ENCODE measurements at places on chromosomes 13 and 19.
A peak's percentile ranks its signal among the peaks of the same experiment; 100 is the strongest.

GRCh38 chr13:99357131-99357596 is 50.0 kb upstream of the GPR183 start:
- no peaks in the 10 kb centered on the region for H3K36me3 ChIP-seq
- no peak for DNase-seq
- no peak overlapping the region for H3K4me3 ChIP-seq
- H3K4me1 ChIP-seq = no peaks in the 10 kb centered on the region
- H3K27ac ChIP-seq = no peak overlapping the region
- H3K27me3 ChIP-seq = no peaks in the 10 kb centered on the region

- no peak for DNase-seq
- H3K4me1 ChIP-seq = peaks cover 4% of the 10 kb centered on the region
- H3K27me3 ChIP-seq = no peaks in the 10 kb centered on the region
- peak within 1 kb of the TSS; percentile 51 for H3K27ac ChIP-seq
- H3K36me3 ChIP-seq = peaks cover 21% of the 10 kb centered on the region
Measured at GRCh38 chr19:45079063-45079910, at the start of gene GEMIN7. GEMIN7 (plus strand) TSS chr19:45079260; CDS start chr19:45090115, 10,855 bp downstream.

DNA sequence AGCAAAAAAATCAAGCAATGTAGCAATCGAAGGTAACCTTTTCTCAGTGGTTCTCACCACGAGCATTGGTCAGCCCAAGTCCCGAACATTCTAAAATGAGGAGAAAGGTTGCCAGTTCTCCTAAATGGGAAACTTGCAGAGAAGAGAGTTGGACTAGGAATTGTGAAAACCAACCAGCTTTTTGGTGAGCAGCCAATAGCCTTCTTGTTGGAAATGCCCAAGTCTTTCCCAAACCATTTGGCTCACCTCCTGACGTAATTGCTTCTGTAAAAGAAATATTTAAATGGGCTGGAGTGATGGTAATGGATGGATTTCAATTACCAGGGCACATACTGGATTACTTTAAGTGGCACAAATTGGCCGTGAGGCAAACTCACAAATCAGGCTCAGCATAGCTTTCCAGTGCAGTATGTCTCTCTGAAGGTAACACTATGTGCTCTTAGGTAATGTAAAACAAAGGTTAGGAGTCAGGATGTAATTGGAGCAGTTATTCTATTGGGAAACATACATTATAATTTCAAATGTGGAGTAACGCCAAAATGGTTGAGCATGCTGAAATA is 423.2 kb downstream of the KLF5 start:
- no peak overlapping the region for H3K4me3 ChIP-seq
- H3K27ac ChIP-seq = no peak overlapping the region
- no peaks in the 10 kb centered on the region for H3K27me3 ChIP-seq
- H3K4me1 ChIP-seq = no peaks in the 10 kb centered on the region
- DNase-seq = no peak

GRCh38 chr13:101711307-101712025 is 259.0 kb downstream of the ITGBL1 start:
- H3K4me1 ChIP-seq = peaks cover 7% of the 10 kb centered on the region
- no peak overlapping the region for H3K4me3 ChIP-seq
- H3K27me3 ChIP-seq = no peaks in the 10 kb centered on the region
- no peak for DNase-seq
- no peaks in the 10 kb centered on the region for H3K36me3 ChIP-seq

- peaks cover 9% of the 10 kb centered on the region for H3K4me1 ChIP-seq
- DNase-seq = peak; percentile 65
- H3K36me3 ChIP-seq = peaks cover 57% of the 10 kb centered on the region
- no peak overlapping the region for H3K27ac ChIP-seq
- H3K27me3 ChIP-seq = no peaks in the 10 kb centered on the region
Measured at GRCh38 chr19:38729653-38730469, 14.4 kb downstream of the CAPN12 start.

DNA sequence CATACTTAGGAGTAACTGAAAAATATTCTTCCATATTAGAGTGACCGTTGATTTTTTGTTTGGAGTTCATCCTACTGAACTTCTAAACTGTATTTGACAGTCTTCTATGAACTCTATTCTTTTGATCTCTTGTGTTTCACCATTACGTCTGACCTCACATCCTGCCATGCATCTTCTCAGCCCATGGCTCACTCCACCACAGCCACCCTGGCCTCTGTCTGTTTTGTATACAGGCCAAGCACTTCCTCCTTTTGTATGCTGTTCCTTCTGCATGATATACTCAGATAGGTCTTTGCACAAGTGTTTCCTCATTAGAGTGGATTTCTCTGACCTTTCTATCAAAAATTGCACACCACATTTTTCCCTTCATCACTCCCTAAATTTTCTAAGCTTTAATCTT is 119.9 kb downstream of the MAB21L1 start:
- H3K36me3 ChIP-seq = no peaks in the 10 kb centered on the region
- no peaks in the 10 kb centered on the region for H3K27me3 ChIP-seq
- no peak for DNase-seq
- no peak overlapping the region for H3K4me3 ChIP-seq

GRCh38 chr19:32750441-32751055 is 31.0 kb downstream of the TDRD12 start:
- no peak overlapping the region for H3K4me3 ChIP-seq
- H3K36me3 ChIP-seq = no peaks in the 10 kb centered on the region
- no peaks in the 10 kb centered on the region for H3K27me3 ChIP-seq
- H3K4me1 ChIP-seq = no peaks in the 10 kb centered on the region
- DNase-seq = no peak
- H3K27ac ChIP-seq = no peak overlapping the region

GRCh38 chr13:37065890-37066526 is 6.5 kb upstream of the SUPT20H start:
- no peaks in the 10 kb centered on the region for H3K36me3 ChIP-seq
- no peak overlapping the region for H3K27ac ChIP-seq
- DNase-seq = no peak
- H3K4me3 ChIP-seq = no peak overlapping the region
- H3K27me3 ChIP-seq = no peaks in the 10 kb centered on the region
- no peaks in the 10 kb centered on the region for H3K4me1 ChIP-seq

GRCh38 chr19:18928018-18928805 is 8.7 kb downstream of the DDX49 start:
- H3K4me1 ChIP-seq = no peaks in the 10 kb centered on the region
- H3K27ac ChIP-seq = no peak overlapping the region
- no peaks in the 10 kb centered on the region for H3K27me3 ChIP-seq

DNA sequence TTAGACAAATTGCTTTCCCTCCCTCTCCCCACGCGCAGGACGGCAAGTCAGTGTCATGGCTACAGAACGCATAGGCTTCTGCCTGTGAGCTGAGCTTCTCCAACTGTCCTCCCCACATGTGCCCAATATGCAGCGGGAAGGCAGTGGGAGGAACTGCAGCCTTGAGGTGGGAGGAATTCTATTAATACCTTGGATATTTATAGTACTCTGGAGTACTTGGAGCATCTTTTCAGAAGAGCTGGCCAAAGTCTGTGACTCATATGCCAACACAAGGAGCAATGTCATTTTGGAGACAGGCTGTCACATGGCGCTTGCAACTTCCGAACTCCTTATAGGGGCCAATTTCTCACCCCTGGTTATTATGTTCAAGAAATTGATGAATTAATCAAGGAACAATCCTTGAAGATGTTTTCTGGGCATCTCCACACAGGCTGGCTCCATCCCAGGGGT is 245.0 kb upstream of the SERP2 start:
- H3K4me3 ChIP-seq = no peak overlapping the region
- H3K36me3 ChIP-seq = no peaks in the 10 kb centered on the region
- no peak overlapping the region for H3K27ac ChIP-seq
- no peak for DNase-seq
- H3K4me1 ChIP-seq = peaks cover 7% of the 10 kb centered on the region
- no peaks in the 10 kb centered on the region for H3K27me3 ChIP-seq

- H3K27me3 ChIP-seq = no peaks in the 10 kb centered on the region
- peak overlapping the region; percentile 88 for H3K27ac ChIP-seq
- H3K4me1 ChIP-seq = peaks cover 20% of the 10 kb centered on the region
- no peak for DNase-seq
- no peaks in the 10 kb centered on the region for H3K36me3 ChIP-seq
Measured at GRCh38 chr19:7831452-7831851, 1.4 kb downstream of the EVI5L start.

GRCh38 chr19:47652285-47652684 is 43.4 kb downstream of the BICRA start:
- no peak overlapping the region for H3K4me3 ChIP-seq
- no peak for DNase-seq
- no peaks in the 10 kb centered on the region for H3K27me3 ChIP-seq
- no peak overlapping the region for H3K27ac ChIP-seq
- H3K4me1 ChIP-seq = peaks cover 11% of the 10 kb centered on the region
- no peaks in the 10 kb centered on the region for H3K36me3 ChIP-seq

GRCh38 chr13:46595136-46595884 is 42.3 kb downstream of the LRCH1 start:
- peaks cover 34% of the 10 kb centered on the region for H3K4me1 ChIP-seq
- H3K27me3 ChIP-seq = no peaks in the 10 kb centered on the region
- H3K27ac ChIP-seq = peak overlapping the region; percentile 77
- H3K36me3 ChIP-seq = no peaks in the 10 kb centered on the region

GRCh38 chr19:2840794-2841791 is at the start of gene ZNF555:
ZNF555 (plus strand) TSS chr19:2841475; CDS start chr19:2841573, 98 bp downstream.
- H3K36me3 ChIP-seq = peaks cover 7% of the 10 kb centered on the region
- H3K4me1 ChIP-seq = no peaks in the 10 kb centered on the region
- DNase-seq = peak; percentile 98

- H3K27ac ChIP-seq = no peak overlapping the region
- DNase-seq = no peak
- H3K27me3 ChIP-seq = no peaks in the 10 kb centered on the region
- H3K4me1 ChIP-seq = no peaks in the 10 kb centered on the region
Measured at GRCh38 chr13:94858856-94859255, 146.5 kb upstream of the SOX21 start.

DNA sequence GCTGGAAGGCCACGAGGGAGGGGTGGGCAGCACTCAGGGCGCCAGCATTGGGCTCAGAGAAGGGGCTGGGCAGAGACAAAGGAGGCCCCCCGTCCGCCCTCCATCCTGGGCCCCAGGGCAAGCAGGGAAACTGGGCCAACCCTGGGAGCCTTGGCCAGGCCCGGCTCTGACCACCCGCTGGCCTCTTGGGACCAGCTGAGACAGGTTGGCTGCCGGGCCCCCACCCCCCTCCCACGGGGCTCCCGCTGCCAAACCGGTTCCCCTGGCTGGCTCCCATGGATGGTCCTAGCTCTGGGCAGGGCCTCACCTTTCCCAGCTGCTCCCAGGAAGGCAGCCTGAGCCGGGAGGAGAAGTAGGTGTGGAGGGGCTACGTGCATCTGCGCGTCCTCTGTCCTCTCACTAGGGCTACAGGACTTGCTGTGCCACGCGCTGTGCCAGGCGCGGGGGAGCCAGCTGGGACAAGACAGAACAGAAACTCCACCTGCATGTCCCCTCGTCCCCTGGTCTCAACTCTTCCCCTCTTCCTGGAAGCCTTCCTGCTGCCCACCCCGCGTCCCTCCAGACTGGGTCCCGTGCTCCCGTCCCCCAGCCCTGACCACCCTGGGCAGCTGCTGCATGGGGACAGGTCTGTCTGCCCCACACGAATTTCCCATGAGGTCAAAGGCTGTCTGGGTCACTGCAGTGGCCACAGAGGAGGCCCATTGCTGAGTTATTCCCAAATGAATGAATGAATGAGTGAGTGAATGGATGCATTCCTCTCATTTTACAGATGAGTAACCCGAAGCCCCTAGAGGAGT is 29.1 kb upstream of the NCCRP1 start:
- no peak overlapping the region for H3K4me3 ChIP-seq
- peaks cover 17% of the 10 kb centered on the region for H3K4me1 ChIP-seq
- DNase-seq = peak; percentile 82

- H3K36me3 ChIP-seq = no peaks in the 10 kb centered on the region
- no peak overlapping the region for H3K27ac ChIP-seq
- H3K27me3 ChIP-seq = no peaks in the 10 kb centered on the region
- DNase-seq = no peak
Measured at GRCh38 chr13:96781141-96781540, 213.1 kb downstream of the OXGR1 start.

DNA sequence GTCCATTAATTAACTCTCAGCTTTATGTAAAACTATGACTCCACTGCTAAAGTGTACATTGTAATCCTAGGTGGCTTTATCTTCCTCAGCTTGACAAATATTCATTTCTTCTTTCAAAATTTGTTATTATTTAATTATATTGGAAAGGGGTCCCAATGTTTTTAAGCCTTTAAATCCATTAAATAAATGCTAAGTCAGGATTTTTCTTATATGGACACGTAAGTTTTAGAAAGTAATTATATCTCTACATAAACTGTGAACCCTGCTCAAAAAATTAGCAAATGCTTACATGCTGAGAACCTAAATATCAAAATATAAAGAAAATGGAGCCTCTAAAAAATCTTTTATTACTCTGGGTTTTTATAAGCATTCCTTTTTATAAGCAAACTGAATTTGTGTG is 78.2 kb upstream of the MIR17HG start:
- no peak overlapping the region for H3K27ac ChIP-seq
- no peaks in the 10 kb centered on the region for H3K36me3 ChIP-seq
- no peak for DNase-seq
- no peaks in the 10 kb centered on the region for H3K27me3 ChIP-seq
- no peaks in the 10 kb centered on the region for H3K4me1 ChIP-seq

- no peaks in the 10 kb centered on the region for H3K4me1 ChIP-seq
- no peak overlapping the region for H3K27ac ChIP-seq
- H3K27me3 ChIP-seq = no peaks in the 10 kb centered on the region
- DNase-seq = peak; percentile 51
- no peaks in the 10 kb centered on the region for H3K36me3 ChIP-seq
Measured at GRCh38 chr13:35987572-35988513, 143.3 kb downstream of the DCLK1 start.

GRCh38 chr13:23289917-23290357 is 109.2 kb downstream of the SGCG start:
- DNase-seq = peak; percentile 73
- H3K36me3 ChIP-seq = no peaks in the 10 kb centered on the region
- no peaks in the 10 kb centered on the region for H3K27me3 ChIP-seq
- peaks cover 4% of the 10 kb centered on the region for H3K4me1 ChIP-seq
- H3K27ac ChIP-seq = peak overlapping the region; percentile 71

- no peaks in the 10 kb centered on the region for H3K4me1 ChIP-seq
- peaks cover 28% of the 10 kb centered on the region for H3K36me3 ChIP-seq
- no peak for DNase-seq
Measured at GRCh38 chr19:11784356-11784755, 14.0 kb upstream of the ZNF491 start.

- no peaks in the 10 kb centered on the region for H3K27me3 ChIP-seq
- H3K4me3 ChIP-seq = no peak overlapping the region
- H3K4me1 ChIP-seq = peaks cover 43% of the 10 kb centered on the region
- no peak for DNase-seq
- H3K36me3 ChIP-seq = peaks cover 2% of the 10 kb centered on the region
- no peak overlapping the region for H3K27ac ChIP-seq
Measured at GRCh38 chr13:46600943-46601311, 48.0 kb downstream of the LRCH1 start.

GRCh38 chr13:26961890-26962615 is 201.5 kb upstream of the GPR12 start:
- DNase-seq = no peak
- no peak overlapping the region for H3K4me3 ChIP-seq
- no peaks in the 10 kb centered on the region for H3K4me1 ChIP-seq
- no peaks in the 10 kb centered on the region for H3K36me3 ChIP-seq
